ENCODE measurements at places on chromosomes 2 and 18.

GRCh38 chr18:26476697-26477096 lies 71.7 kb downstream of the KCTD1 start:
- H3K27me3 ChIP-seq: no peaks in the 10 kb centered on the region
- no peak overlapping the region for H3K4me3 ChIP-seq
- H3K36me3 ChIP-seq: no peaks in the 10 kb centered on the region
- H3K27ac ChIP-seq: no peak overlapping the region
- no peaks in the 10 kb centered on the region for H3K4me1 ChIP-seq
- DNase-seq: no peak

GRCh38 chr2:57760381-57760801 lies 286.2 kb upstream of the VRK2 start:
- DNase-seq: no peak
- H3K27me3 ChIP-seq: no peaks in the 10 kb centered on the region
- H3K36me3 ChIP-seq: no peaks in the 10 kb centered on the region
- peaks cover 5% of the 10 kb centered on the region for H3K4me1 ChIP-seq
- H3K4me3 ChIP-seq: no peak overlapping the region

GRCh38 chr2:47599171-47599570 lies 183.8 kb upstream of the MSH6 start:
- H3K4me1 ChIP-seq: no peaks in the 10 kb centered on the region
- no peak overlapping the region for H3K27ac ChIP-seq
- no peak overlapping the region for H3K4me3 ChIP-seq
- no peaks in the 10 kb centered on the region for H3K27me3 ChIP-seq
- no peaks in the 10 kb centered on the region for H3K36me3 ChIP-seq

- no peak for DNase-seq
- H3K4me1 ChIP-seq: no peaks in the 10 kb centered on the region
- H3K4me3 ChIP-seq: no peak overlapping the region
- H3K27ac ChIP-seq: no peak overlapping the region
Measured at GRCh38 chr2:112073875-112074274, 18.8 kb downstream of the TMEM87B start.

DNA sequence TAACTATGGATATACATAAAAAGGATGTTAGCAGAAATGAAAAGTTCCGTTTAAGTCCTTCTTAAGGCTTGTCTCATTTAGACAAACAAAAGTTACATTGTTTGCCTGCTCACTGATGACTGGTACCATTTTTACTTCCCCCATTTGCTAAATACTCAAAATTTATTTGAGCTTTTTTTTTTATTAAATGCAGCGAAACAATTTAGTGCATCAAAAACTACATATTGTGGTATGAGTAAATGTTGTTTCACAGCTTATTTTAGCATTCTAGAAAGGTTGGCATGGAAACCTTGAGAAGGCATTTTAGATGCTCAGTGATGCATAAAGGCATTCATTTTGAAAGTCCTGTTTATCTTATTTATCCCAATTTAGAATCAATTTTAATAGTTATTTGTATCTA lies 100.0 kb downstream of the MAP2 start:
- H3K27ac ChIP-seq: no peak overlapping the region
- H3K4me1 ChIP-seq: peaks cover 19% of the 10 kb centered on the region
- no peak overlapping the region for H3K4me3 ChIP-seq
- no peaks in the 10 kb centered on the region for H3K36me3 ChIP-seq
- no peaks in the 10 kb centered on the region for H3K27me3 ChIP-seq

DNA sequence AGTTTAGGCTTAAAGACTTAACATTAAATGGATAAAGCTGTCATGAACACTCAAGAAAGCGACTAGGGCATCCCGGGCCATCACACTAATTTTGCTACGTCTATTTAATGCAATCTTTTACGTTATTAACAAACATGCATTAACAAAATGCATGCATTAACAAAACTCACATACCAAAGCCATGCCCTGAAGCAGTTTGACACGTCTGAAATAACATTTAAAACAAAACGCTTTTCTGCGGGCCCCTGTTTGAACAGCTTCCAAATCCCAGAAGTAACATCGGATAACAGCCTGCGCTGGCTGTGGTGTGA lies 458 bp downstream of the B4GALT6 start:
- H3K27ac ChIP-seq: peak overlapping the region; percentile 88
- H3K36me3 ChIP-seq: no peaks in the 10 kb centered on the region
- DNase-seq: no peak
- H3K27me3 ChIP-seq: no peaks in the 10 kb centered on the region
